ENCODE measurements at places on chromosomes 5 and 9. TPM values are rescaled to one million over a fixed set of nuclear protein-coding genes. Genes with fewer than 3 reads are reported as not detected.

The TLE1 gene
- total RNA-seq, result 50.1 TPM

The NIM1K gene
- total RNA-seq, result not detected

The ZFAND5 gene
- total RNA-seq, result 64.8 TPM

The TRMT10B gene
- total RNA-seq, result 2.2 TPM

The SPINK1 gene
- total RNA-seq, result 3.6 TPM

The PROB1 gene
- 0.72 TPM for total RNA-seq

The NTRK2 gene
- not detected for total RNA-seq

The CBY3 gene
- not detected for total RNA-seq

The TMED9 gene
- 121 TPM for total RNA-seq

The GDA gene
- 2.2 TPM for total RNA-seq

The OLFML2A gene
- 20.2 TPM for total RNA-seq

The C9orf153 gene
- 0.48 TPM for total RNA-seq

The IFNE gene
- 5.3 TPM for total RNA-seq

The CYFIP2 gene
- 2.1 TPM for total RNA-seq

The FNBP1 gene
- total RNA-seq, result 12.6 TPM

The ANAPC2 gene
- total RNA-seq, result 9.6 TPM

The KCNIP1 gene
- not detected for total RNA-seq

The CEL gene
- total RNA-seq, result 0.48 TPM

The NPDC1 gene
- 9.4 TPM for total RNA-seq

The LAMC3 gene
- not detected for total RNA-seq

The AGXT2 gene
- total RNA-seq, result not detected

The TNC gene
- 254 TPM for total RNA-seq

The OGN gene
- not detected for total RNA-seq

The DBH gene
- total RNA-seq, result not detected

The COL15A1 gene
- not detected for total RNA-seq

The PFN3 gene
- total RNA-seq, result not detected

The SYK gene
- total RNA-seq, result 15.2 TPM

The GABBR2 gene
- not detected for total RNA-seq

The AK8 gene
- total RNA-seq, result 0.48 TPM

The PCDHA5 gene
- total RNA-seq, result not detected

The MGAT4B gene
- 225 TPM for total RNA-seq

The ADAMTSL1 gene
- total RNA-seq, result not detected

The TMEM252 gene
- total RNA-seq, result not detected

The IL9 gene
- not detected for total RNA-seq

The CLPTM1L gene
- 252 TPM for total RNA-seq

The SELENOP gene
- 8.1 TPM for total RNA-seq

The SHISAL2B gene
- total RNA-seq, result not detected

The IL4 gene
- not detected for total RNA-seq

The BTNL9 gene
- total RNA-seq, result not detected

The ATOSB gene
- 24.3 TPM for total RNA-seq

The PCDHGA12 gene
- 3.9 TPM for total RNA-seq

The GFI1B gene
- not detected for total RNA-seq

Measured in tracheal epithelial cell (primary cell).